ENCODE measurements at places on chromosomes 7 and 10.

- DNase-seq: peak; percentile 42
Measured at GRCh38 chr7:73970801-73971229, 57.2 kb upstream of the ELN start.

DNA sequence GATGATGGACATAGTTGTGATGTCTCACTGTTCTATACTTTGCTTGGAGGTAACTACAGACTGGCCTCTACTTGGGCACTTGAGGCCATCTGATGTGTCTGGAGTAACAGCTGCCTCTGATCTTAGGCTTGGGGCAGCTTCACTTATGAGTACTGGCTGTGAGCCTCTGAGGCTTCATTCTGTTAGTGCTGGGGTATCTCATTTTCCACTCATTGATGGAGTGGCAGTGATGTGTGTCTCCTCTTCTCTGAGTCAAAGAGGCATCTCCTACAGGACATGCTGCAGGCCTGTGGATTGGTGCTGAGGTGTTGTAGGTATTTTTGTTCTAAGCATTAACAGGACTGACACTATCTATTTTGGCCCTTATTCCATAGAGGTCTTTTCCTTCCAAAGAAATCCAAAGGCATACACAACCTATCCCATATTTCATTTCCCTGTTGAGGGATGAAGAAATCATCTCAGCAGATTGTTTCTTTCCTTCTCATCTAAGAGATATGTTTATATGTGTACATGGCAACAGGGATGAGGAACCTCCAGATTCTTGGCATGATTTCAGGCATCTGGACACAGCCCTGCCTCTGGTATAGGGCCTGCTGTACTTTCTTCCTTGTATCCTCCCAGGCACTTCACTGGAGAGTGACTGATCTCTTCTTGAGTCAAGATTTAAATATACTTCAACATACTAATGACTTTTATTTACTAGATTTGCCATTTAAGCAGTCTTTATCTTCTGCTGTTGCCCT lies 65.7 kb upstream of the NOBOX start:
- DNase-seq: no peak

- no peak for DNase-seq
Measured at GRCh38 chr10:131573256-131573655, 261.7 kb upstream of the TCERG1L start.

GRCh38 chr10:122450353-122450990 lies 4.0 kb upstream of the ARMS2 start:
- no peak for DNase-seq

DNA sequence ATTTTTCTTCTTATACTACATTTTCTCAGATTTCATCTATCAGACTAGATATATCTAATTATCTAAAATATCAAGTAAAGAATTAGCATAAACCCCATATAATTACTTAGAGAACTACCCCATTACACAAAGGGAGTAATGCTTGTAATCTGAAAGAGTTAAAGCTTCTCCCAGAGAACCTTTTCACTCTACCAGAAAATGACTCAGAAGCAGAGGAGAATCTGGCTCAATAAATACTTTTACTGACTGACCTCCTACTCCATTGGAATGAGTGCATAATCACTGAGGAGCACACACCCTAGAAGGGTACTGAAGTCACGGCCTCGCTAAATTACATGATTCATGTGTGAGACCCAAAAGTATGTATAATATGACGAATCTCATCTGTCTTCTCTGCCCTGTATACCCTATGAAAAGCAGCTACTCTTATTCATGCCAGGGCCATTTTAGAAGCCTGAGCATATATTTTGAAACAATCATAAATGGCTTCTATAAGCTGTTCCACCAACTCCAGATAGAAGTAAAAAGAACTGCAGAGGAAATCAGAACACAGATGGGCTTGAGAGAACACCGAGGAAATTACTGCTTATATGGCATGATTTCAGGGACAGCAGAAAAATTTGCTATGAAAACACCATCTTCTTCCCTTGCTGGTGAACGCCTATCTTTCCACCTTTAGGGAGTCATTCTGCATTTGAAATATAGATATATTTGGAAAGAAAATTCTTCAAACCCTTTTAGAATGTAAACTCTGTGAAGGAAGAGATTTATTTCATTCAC lies 32.7 kb downstream of the DNMBP start:
- no peak for DNase-seq

GRCh38 chr7:90955641-90956207 lies 308.5 kb upstream of the FZD1 start:
- DNase-seq: no peak

GRCh38 chr7:95642173-95642572 lies 45.9 kb upstream of the PDK4 start:
- DNase-seq: no peak

DNA sequence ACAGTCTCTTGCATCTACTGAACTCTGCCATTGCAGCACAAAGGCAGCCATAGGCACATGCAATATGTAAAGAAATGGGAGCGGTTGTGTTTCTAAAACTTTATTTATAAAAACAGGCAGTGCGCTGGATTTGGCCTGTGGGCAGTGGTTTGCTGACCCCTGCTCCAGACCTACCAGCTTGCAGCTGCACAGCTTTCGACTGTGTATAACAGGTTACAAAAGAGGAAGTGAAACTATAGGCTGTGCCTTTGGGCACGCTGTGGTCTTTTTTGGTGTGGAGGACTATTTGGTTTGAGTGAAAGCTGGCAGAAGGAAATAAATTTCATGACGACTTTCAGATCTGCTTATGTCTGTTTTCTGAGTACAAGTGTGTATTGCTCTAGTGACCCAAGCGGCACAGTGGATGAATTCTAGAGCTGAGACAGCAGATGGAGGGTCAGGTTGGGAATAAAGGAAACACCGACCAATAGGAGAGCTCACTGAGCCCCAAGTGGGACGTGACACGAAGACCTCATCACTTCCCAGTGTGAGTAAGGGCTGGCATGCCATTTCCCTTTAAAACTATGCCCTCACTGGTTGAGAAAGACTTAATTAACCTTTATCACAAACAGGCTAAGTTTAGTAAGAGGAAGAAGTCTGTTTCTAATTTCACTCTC lies 152.7 kb downstream of the ANK3 start:
- DNase-seq: no peak

- DNase-seq: no peak
Measured at GRCh38 chr7:74063223-74063641, 20.4 kb upstream of the LIMK1 start.
